Choroid plexus epithelial cell (primary cell): ENCODE measurements at places on chromosomes 3 and 15.

DNA sequence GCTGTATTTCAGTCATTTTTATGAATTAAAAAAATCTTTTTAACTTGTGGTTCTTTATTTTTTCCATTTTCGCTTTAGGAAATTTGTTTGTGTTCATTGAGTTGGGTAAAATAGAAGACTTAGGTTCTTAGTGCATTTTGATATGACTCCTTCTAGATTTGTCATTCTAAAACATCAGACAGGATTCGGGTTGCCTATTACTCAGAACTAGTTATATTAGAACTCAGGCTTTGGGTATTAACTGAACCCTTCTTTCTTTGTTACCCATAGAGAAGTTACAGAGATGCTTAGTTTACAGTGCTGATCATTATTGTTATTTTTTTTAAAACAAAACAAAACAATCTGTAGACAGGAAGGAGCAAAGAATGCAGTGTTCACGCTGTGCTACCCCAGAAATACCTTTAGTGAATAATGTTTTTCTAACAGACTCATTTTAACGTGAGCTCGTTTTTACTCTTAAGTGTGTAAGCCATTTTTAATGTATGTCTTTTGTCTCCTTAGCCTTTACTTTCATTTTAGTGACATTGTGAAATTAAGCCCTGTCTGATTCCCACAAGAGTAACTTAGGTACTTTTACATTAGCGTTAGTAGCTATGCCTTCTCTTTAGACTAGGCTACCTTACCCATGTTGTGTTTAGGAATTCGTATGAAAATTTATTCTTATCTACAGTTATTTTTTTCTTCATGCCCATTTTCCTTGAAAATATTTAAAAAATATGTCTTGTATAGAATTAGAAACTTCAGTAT lies 53.4 kb downstream of the CMC1 start:
- peak; percentile 30 for DNase-seq

GRCh38 chr3:57221883-57222282 lies 5.6 kb upstream of the APPL1 start:
- DNase-seq = peak; percentile 61

DNA sequence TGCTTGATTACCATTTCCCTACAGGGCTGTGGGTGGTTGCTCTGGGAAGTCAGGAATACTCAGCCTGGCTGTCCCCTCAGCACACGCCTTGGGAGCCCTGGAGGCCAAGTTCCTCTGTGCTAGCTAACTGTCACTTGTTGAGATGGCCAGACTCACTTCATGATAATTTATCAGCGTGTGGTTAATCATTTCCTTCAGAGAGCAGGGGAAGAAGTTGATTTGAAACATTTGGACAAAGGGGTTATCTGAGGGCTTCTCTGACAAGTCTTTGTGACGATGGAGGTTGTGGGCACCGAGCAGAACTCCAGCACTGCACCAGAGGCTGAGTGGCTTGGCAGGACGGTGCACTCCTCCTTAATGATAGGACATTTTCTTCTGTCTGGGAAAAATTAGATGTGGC lies 61.9 kb downstream of the WHAMM start:
- DNase-seq = no peak

GRCh38 chr3:181886676-181887075 lies 175.0 kb downstream of the SOX2 start:
- DNase-seq = no peak

DNA sequence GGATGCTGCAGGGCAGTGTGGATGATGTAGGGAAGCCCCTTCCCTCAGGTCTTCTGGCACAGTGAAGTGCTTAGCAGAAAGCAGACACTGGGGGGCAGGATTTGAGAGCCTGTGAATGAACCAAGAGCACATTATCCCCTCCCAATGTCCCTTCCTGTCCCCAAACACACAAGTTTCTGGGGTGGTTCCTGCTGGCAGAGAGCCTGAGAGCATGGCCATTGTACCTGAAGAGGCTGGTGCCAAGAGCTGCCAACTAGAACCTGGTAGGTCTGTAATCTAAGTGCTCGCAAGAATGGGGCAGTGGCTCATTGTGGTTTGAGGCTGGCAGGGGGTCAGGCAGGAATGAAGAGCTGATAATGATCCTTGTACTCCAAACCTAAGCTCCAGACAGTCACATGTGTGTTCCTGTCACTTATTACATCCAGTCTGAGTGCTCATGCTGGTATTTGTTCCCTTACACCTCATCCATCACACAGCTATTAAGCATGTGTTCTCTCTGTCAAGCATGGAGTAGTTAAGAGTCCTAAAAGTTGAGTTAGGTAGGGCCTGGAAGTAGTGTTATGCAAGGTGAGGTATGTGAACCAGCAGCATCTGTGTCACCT lies 6.7 kb upstream of the CCR1 start:
- peak; percentile 19 for DNase-seq

GRCh38 chr3:179615458-179616173 lies 11.0 kb downstream of the NDUFB5 start:
- peak; percentile 63 for DNase-seq

DNA sequence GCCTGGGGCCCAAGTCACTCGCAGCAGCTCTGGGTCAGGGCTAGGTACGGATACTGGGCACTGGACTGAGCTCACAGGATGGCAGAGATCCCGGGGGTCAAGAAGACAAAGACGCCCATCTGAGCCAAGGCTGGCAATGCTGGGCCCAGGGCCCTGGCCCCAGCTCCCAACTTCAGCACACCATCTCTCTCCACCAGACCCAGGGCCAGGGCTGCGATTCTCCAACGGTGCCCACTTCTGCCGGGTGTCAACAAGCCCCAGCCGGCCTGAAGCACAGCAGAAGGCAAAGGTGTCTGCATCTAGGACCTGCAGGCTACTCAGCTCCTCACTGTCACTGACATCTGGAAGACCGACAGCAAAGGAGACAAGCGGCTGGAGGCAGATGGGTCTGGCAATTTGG lies 8.6 kb downstream of the WDR73 start:
- no peak for DNase-seq

GRCh38 chr3:124965413-124965812 lies 30.9 kb upstream of the MUC13 start:
- no peak for DNase-seq

DNA sequence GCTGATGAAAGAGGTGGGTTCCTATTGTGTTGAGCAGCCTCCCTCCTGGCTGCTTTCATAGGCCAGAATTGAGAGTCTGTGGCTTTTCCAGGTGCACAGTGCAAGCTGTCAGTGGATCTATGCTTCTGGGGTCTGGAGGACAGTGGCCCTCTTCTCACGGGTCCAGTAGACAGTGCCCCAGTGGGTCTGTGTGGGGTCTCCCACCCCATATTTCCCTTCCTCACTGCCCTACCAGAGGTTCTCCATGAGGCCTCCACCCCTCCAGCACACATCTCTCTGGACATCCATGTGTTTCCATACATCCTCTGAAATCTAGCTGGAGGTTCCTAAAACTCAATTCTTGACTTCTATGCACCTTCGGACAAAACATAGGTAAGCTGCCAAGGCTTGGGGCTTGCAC lies 201.2 kb downstream of the FAM43A start:
- no peak for DNase-seq
